NCI-H2107 (cell line): ENCODE measurements at places on chromosomes 1 and 21.
A peak's percentile ranks its signal among the peaks of the same experiment; 100 is the strongest.

- DNase-seq, result no peak
Observed at GRCh38 chr1:160750608-160751007, 11.6 kb downstream of the SLAMF7 start.

DNA sequence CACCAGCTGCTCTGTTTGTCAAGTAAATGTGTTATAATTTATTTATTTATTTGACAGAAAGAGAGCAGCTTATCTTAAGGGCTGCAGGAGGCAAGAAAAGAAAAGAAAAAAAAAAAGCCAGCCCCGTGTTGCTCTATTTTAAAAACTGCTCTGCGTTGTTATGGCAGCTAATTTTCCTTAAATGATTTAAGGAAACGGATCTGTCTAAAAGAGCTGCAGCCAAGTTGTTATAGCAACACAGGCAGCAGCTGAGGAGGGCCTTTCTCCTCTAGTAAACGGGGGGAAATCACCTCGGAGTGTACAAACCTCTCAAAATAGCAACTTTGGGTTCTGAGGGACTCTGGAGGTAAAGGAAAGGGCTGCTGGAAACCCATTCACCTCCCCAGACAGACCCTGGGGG lies 149.2 kb downstream of the BEND5 start:
- DNase-seq, result peak; percentile 38

GRCh38 chr1:3314491-3315381 lies 139.7 kb upstream of the ARHGEF16 start:
- no peak for DNase-seq

GRCh38 chr1:47871799-47872353 lies 125.3 kb downstream of the TRABD2B start:
- no peak for DNase-seq

- DNase-seq, result no peak
Observed at GRCh38 chr1:238135708-238136664, 245.3 kb upstream of the ZP4 start.

GRCh38 chr1:117541585-117541984 lies 64.3 kb upstream of the TENT5C start:
- DNase-seq, result no peak

- DNase-seq, result no peak
Observed at GRCh38 chr1:19071674-19072281, 115.3 kb upstream of the IFFO2 start.

GRCh38 chr1:203954788-203955552 lies 93.6 kb downstream of the SNRPE start:
- no peak for DNase-seq

- no peak for DNase-seq
Observed at GRCh38 chr1:155168456-155169210, 4.5 kb downstream of the KRTCAP2 start.

DNA sequence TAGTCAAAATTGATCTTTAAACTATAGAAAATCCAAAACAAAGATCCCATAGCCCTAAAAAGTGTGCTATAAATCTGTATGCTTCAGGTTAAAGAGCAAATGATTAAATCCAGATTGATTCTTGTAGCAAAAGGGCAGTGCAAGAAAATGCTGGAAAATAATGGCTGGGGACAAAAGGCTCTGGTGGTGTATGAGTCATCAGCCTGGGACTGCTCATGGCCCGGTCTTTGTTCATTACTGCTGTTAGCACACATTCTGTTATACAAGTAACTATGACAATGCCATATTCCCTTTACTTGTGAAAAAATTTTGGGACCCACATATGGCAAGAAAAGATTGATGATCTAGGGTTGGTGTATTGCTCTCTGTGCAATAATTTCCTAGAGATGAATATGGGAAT lies 89.1 kb downstream of the RWDD3 start:
- no peak for DNase-seq

DNA sequence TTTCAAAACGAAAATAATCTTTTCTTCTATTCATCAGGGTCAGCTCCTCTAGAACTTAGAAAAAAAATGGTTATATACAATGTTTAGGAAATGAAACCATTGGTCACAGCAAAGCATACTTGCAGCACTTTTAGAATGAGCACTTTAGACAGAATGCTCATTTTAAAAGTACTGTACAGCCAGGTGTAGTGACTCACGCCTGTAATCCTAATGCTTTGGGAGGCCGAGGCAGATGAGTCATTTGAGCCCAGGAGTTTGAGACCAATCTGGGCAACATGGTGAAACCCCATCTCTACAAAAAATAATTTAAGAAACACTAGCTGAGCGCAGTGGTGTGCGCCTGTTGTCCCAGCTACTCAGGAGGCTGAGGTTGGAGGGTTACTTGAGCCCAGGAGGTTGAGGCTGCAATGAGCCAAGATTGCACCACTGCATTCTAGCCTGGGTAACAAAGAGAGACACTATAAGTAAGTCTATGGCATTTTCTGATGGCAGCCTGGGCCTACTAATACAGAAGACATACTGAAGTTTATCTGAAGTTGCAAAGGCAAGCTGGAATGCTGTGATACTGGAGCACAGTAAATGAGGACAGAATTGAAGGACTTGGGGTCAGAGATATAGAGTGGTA lies 48.9 kb upstream of the ZNF326 start:
- no peak for DNase-seq

- no peak for DNase-seq
Observed at GRCh38 chr1:200372095-200372884, 37.5 kb downstream of the ZNF281 start.
